Smooth muscle cell of the brain vasculature (primary cell): ENCODE measurements at places on chromosomes 5 and 9.

DNA sequence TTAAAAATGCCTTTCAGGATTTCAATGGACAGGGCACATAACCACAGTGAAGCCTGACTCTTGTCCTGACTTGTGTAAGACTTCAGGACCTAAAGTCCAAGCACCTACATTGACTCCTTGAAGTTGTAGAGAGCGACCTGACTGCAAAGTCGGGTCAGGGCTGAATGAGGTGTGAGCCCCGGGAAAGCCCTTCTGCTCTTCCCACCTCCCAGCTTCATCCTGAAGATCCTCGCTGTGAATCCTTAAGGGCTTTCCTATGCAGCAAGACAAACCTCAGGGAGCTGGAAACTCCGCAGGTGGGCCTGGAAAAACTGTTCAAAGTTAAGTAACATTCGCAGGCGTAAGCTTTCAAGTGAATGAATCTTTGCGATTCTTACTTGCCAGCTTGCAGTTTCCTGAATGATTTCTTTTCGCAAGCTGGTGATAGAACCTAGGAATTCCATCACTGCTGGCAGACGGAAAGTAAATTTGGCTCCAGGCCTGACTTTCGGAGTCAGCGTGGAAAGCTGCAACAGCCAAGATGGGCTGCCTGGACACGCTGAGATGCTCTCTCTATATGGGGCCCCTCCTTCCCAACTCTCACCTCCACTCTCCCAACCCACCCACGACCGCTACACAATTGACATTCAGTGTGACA, 10.9 kb downstream of the SEMA5A start:
- DNase-seq: no peak

DNA sequence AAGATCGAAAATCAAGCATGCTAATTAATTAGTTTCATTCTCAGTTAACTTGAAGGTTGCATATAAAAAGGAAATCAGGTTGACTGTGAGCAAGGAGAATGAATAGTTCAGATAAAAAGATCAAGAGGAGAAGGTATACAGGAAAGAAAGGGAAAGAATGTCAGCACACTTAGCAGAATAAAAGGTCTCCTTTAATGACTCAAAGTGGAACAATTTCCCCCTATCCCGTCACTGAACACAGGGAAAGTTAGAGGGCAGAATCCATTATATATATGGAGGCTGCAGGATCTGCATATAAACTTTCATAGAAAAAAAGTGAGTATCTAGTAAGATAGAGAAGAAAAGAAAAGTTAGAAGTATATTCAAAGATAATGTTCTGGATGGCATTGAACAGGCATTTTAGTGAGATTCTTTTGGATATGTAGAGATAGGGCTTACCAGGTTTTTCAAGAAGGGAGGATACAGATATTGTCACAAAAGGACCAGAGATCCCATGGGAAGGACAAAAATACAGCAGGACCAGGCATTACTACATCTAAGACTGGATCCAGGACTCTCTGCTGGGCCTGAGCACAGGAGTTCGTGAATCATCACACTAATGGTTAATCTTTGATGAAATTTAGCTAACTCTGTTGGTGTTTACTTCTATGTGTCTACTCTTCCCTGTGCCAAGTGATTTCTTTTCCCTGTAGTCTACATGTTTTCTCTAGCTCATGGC, 988.2 kb upstream of the ARRDC3 start:
- DNase-seq: no peak

DNA sequence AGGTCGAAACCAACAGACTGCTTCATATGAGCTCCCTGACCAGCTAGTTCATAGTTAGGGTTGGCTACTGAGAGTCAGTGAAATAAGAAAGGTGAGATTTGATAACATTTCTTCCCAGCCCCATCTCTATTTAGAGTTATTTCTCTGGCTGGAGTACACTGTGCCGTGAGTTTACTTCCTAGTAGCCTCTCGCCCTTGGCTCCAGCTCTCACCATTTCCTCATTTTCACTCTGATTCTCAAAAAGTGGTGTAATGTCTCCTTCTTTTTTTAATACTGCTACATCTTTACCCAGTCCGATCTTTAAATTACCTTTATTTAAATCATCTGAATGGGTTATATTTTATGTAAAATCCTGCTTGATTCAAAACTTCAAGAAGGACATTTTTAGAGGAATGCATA, 100.4 kb upstream of the FAM174A start:
- no peak for DNase-seq

- no peak for DNase-seq
Measured at GRCh38 chr9:1120500-1121165, 70.5 kb downstream of the DMRT2 start.

DNA sequence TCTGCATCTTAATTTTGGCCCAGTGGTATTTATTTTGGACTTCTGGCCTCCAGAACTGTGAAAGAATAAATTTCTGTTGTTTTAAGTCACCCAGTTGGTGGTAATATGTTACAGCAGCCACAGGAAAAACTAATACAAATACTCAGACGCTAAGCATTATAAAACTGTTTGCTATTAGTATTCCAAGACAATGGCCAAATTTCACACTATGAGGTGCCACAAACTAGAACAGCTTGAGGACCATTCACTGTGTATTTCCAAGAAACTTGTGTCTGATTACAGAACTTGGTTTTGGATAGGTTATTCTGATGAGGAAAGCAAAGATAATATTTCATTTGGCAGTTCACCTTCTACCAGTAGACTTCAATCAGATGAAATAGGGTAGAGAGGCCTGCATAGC, 16.3 kb upstream of the ISOC1 start:
- DNase-seq: no peak
